Activated naive CD4-positive, alpha-beta T cell (primary cell): ENCODE measurements at places on chromosomes 5 and 9.

- DNase-seq = no peak
These were observed 4.1 kb downstream of the PLPP1 start for GRCh38 chr5:55530669-55531068.

DNA sequence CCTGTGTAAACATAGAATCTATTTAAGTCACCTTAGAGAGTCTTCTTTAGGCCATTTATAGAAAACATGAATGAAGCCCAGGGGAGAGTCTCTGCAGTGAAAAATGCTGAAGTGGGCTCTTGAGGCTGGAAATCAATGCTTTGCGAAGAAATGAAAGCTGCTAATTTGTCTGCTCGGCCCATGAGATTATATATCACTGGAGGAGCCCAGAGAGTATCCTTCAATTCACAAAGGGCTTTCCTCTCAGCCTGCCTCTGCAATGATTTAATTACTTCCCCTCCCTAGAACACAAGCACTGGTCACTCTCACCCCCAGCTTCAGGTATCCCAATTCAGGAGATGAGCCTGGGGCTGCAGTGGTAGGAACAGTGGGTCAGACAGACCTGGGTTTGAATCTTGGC is 8.2 kb upstream of the DRD1 start:
- DNase-seq = no peak

DNA sequence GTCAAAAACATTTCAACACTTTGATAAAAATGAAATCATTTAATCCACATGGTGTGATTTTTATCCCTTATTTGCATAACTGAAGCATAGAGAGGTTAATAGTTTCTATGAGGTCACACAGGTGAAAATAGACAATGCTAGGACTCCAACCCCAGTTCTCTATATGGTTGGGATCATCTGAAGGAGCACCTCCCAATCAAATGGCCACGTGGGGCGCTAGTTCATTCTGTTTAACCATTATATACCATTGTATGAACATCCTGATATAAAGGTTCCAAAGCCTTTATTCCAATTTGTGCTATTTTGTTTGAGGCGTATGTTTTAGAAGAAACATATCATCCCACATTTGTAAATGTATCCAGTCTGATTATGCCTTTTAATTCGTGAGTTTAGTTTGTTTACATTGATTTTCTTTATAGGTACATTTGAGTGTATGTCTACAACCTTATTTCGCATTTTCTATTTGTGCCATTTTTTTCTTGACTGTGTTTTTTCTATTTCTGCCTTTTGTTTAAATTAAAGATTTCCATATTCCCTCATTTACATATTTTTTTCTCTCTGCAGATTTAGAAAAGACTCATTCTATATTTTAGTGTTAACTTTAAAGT is 1092.0 kb downstream of the MAT2B start:
- no peak for DNase-seq

DNA sequence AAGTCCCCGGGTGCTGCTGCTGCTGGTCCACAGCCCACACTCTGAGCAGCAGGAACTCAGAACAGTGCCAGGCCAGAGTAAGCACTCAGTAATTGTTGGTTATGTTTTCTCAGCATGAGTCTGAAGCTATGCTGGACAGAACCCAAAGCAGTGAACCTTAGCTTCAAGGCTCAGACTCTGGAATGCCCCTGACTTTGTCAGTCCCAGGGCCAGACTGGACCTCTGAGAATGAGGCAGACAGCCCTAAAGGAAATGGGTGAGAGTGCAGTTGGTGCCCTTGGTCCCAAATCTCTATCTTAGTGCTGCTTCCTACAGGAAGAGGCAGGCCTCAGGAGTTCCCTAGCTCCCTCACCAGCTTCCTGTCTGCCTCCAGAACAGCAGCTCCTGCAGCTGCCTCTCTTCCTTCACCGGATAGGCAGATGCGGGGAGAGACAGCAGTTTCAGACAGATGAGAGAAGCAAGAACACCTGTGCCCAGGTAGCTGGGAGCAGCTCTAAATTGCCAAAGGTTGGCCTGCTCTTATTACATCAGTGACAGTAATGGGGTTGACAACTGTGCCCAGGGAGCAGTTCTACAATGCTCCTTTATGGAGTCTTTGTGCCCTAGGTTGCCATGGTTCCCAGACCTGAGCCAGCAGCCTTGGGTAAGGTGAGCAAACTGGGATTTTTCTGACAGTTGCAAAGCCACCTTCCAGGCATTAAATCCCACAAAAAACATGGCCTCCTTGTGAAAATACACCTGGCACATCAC is 82.2 kb upstream of the CXCL14 start:
- DNase-seq = no peak

DNA sequence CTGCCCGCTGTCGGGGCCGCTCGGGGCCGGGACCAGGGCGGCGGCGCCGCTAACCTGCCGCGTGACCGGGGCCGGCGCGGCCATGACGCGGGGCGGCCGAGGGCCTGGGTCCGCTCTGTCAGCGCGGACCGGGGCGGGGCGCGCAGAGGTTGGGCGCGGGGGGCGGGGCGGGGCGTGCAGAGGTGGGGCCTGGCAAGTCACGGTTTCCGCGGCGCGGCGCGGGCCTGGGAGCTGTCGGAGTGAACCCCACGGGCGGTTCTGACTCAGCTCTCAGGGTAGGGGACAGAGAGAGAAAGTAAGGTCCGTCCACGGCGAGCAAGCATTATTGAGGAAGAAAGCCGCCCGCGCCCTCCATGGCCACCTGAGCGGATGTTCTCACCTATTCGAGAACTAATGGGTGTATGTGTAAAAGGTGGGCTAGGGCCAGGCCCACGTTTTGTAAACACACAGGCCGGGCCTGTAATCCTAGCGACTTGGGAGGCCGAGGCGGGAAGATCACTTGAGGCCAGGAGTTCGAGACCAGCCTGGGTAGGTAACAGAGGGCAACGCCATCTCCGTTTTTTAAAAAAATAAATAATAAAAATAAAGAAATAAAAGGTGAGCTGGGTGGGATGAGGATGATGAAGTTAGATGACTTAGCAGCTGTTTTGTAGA is at the start of gene PRXL2C:
Gene PRXL2C (minus strand): TSS at position 120 of the 654 bp plus-strand sequence. CDS start 36 bp downstream, at position 84.
- DNase-seq = peak; percentile 48

- no peak for DNase-seq
These were observed 249.4 kb upstream of the IRX1 start for GRCh38 chr5:3346111-3346820.

- no peak for DNase-seq
These were observed 279.6 kb upstream of the FTMT start for GRCh38 chr5:121572061-121572460.

GRCh38 chr9:33287087-33287490 is 3.2 kb upstream of the NFX1 start:
- no peak for DNase-seq

DNA sequence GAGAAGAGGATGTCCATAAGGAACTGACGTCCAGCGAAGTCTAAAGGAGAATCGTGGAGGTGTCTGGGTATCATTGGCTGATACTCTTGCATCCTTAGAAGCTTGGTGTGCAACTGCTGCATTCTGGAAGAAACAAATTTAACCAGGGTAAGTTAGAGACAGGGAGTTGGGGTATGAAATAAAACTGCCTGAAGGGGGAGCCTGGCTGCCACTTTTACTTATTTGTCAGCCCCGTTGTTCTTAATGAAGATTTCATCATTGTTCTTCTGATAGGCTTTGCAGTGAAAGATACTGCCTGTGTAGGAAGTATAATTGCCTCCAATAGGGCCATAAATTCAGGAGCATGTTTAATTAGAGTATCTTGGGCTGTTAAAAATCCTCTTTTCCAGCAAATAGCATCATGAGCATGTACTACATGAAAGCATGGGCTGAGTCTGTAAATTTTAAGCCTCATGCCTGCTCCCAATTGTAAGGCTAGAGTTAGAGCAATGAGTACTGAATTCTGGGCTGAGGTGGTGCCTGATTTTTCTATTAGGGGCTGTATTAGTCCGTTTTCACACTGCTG is 1264.5 kb upstream of the ACO1 start:
- peak; percentile 3 for DNase-seq

DNA sequence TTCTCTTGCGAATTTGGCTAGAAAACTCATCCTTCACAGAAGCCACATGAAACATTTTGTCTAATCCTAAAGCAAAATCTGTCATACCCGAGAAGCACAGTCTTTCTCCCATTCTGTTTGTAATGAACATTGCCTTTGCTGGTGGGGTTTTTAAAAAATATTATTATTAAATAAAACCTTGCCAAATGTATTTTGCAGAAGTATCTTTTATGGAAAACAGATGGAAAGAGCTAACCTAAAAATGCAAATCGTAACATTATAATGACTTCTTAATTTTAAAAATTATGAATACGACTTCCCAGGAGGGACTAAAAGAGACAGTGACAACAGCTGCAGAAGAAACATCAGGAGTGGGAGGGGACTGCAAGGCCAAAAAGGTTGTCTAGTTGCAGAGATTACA is 246.3 kb upstream of the TAS2R1 start:
- no peak for DNase-seq

DNA sequence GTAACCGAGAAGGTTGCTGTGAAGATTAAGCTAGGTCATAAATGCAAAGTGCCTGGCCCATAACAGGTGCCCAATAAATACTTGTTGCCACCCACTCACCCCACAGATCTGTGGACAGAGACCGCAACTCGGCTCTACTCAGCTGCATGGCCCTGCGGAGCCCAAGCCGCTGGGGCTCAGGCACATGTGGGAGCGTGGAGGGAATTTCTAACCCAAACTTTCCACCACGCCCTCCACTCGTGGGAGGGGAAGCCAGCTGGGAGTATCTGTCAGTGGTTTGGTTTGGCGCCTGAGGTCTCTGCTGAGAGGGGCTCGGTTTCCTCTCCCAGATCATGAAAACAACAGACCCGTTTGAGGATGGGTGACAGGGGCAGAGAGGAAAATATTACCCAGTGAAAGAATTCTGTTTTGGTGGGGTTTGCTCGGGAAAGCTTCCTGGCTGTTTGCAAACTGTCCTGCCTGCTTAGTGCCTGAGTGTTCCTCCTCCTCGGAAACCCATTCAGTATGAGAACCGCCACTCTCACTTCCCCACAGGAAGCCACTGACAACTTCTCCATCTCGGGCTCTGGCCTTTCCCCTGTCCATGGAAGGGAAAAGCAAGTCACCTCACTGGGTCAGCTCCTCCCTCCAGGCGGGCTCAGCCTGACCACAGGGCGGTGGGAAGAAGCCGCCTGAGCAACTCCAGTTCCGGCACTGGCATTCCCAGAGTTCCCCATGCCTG is 60.1 kb downstream of the RGS3 start:
- peak; percentile 11 for DNase-seq

DNA sequence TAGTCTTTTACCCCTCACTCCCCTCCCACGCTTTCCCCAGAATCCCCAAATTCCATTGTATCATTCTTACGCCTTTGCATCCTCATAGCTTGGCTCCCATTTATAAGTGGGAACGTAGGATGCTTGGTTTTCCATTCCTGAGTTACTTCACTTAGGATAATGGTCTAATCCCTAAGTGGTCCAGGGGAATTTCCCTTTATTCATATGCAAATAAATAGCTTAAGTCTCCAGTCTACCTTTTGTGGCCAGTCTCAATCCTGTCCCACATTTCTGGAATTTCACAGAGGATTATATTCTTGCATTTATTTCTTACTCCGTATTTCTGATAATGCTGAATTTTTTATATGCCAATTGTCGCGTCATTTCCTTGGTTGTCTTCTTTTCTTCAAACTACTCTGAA is 245.6 kb upstream of the DAB2 start:
- DNase-seq = no peak

DNA sequence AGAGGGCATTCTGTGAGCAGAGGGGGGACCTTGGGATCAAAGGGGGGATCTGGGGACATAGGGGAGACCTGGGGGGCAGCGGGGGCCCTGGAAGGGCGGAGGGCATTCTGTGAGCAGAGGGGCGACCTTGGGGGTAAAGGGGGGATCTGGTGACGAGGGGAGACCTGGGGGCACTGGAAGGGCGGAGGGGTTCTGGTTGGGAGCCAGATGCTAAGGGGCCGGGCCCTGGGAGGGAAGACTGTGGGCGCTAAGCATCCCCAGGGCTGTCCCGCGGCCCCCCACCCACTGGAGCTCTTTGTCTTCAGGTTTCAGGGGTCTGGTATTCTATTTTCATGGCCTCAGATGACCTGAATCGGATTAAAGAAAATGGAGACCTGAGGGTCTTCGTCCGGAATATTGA is 748 bp downstream of the LCN9 start:
- DNase-seq = no peak

- DNase-seq = no peak
These were observed 18.7 kb upstream of the GABBR2 start for GRCh38 chr9:98727428-98727827.

GRCh38 chr5:55063899-55064298 is 38.5 kb upstream of the GZMA start:
- DNase-seq = no peak

GRCh38 chr9:136701668-136702053 is 10.7 kb upstream of the DIPK1B start:
- no peak for DNase-seq

- no peak for DNase-seq
These were observed 421 bp upstream of the DEPDC1B start for GRCh38 chr5:60700416-60700757.

GRCh38 chr9:18500451-18500850 is 26.5 kb downstream of the ADAMTSL1 start:
- DNase-seq = no peak

GRCh38 chr9:136010176-136010575 is 49.0 kb upstream of the UBAC1 start:
- DNase-seq = no peak

- DNase-seq = no peak
These were observed 92.7 kb downstream of the PCSK1 start for GRCh38 chr5:96340357-96340756.

DNA sequence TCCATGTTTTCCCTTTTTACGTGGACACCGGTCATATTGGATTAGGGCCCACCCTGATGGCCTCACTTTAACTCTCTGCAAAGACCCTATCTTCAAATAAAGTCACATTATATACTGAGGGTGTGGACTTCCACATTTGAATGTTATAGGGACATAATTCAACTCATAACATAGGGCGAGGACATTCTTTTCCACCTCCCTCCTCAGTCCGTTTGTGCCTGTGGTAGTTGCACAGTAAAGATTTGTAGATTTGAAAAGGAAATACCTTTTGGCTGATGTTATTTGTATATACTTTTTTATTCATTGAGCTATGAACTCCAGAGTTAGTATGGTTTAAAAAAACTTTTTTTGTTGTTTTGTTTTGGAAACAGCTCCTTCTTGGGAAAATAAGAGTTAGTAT is 51.0 kb upstream of the DHFR start:
- DNase-seq = no peak

- DNase-seq = no peak
These were observed 3.8 kb downstream of the RNF44 start for GRCh38 chr5:176533390-176533789.

GRCh38 chr5:929596-929995 is 36.9 kb downstream of the TRIP13 start:
- no peak for DNase-seq

GRCh38 chr5:80656425-80656824 is 1.6 kb upstream of the DHFR start:
- no peak for DNase-seq
